ENCODE measurements at places on chromosomes 5 and 9. TPM values are rescaled to one million over a fixed set of nuclear protein-coding genes. Genes with fewer than 3 reads are reported as not detected.
A peak's percentile ranks its signal among the peaks of the same experiment; 100 is the strongest.

- DNase-seq = peak; percentile 71
Measured at GRCh38 chr9:124776954-124777648, at the start of gene OLFML2A. Gene OLFML2A (plus strand): TSS chr9:124777133. CDS start chr9:124777271, 138 bp downstream.

- no peak for DNase-seq
Measured at GRCh38 chr5:68734781-68735180, 359.0 kb upstream of the SLC30A5 start.

- no peak for DNase-seq
Measured at GRCh38 chr9:21056931-21057330, 20.8 kb downstream of the IFNB1 start.

DNA sequence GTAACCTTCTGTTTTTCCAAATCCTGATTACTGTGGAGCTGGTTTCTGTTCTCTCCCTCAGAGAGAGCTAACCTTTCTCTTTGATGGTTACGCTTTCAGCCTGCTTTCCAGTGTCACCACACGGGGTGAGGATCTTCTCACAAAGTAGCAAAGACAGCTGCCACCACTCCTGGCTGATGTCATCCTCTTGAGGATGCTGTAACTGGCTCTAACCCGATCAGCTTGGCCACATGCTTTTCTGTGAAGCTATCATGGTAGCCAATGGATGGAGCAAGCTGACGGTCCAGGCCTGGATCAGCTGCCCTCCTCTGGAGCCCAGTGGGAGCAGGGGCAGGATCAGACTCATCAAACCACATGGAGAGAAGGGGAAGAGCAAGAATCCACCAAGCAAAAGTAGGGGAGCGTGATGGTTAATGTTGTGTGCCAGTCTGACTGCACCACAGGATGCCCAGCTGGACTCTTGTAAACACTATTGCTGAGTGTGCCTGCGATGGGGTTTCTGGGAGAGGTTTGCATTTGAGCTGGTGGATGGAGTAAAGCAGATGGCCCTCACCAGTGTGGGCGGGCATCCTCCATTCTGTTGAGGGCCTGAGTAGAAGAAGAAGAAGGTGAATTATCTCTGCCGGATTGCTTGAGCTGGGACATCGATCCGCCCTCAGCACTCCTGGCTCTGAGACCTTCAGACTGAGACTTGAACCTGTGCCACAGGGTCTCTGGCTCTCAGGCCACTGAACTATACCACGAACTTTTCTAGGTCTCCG lies 26.8 kb upstream of the ZNF354A start:
- DNase-seq = peak; percentile 34

GRCh38 chr5:142095035-142095434 lies 13.5 kb upstream of the NDFIP1 start:
- no peak for DNase-seq

GRCh38 chr5:119340597-119341218 lies 15.1 kb upstream of the TNFAIP8 start:
- DNase-seq = no peak

DNA sequence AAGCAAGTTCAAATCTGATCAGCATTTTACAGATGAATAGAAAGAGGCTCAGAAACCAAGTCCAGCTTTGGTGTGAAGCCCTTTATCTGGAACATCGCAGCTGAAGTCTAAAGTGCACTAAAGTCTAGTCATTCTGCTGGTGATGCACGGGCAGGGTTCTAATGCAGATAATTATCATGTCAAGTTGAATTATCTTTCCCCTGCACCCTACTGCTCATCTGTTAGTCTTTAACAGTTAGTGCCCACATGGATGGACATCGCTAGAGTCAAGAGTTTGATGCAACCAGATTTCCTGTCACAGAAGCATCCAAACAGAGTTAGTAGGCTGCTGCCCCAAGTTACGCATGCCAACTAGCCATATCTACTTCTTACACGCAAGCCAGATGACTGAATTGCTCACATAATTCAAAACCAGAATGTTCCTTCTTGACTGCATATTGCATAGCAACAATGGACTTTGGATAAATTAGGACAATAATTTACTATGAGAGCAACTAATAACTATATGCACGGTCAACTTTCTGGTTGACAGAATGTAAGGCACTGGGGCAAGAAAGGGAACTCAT lies 1.6 kb upstream of the TOMM5 start:
- DNase-seq = no peak

GRCh38 chr9:136411378-136411777 lies 920 bp downstream of the PMPCA start:
- no peak for DNase-seq

- no peak for DNase-seq
Measured at GRCh38 chr9:93343663-93344062, 107.8 kb upstream of the FAM120A start.

DNA sequence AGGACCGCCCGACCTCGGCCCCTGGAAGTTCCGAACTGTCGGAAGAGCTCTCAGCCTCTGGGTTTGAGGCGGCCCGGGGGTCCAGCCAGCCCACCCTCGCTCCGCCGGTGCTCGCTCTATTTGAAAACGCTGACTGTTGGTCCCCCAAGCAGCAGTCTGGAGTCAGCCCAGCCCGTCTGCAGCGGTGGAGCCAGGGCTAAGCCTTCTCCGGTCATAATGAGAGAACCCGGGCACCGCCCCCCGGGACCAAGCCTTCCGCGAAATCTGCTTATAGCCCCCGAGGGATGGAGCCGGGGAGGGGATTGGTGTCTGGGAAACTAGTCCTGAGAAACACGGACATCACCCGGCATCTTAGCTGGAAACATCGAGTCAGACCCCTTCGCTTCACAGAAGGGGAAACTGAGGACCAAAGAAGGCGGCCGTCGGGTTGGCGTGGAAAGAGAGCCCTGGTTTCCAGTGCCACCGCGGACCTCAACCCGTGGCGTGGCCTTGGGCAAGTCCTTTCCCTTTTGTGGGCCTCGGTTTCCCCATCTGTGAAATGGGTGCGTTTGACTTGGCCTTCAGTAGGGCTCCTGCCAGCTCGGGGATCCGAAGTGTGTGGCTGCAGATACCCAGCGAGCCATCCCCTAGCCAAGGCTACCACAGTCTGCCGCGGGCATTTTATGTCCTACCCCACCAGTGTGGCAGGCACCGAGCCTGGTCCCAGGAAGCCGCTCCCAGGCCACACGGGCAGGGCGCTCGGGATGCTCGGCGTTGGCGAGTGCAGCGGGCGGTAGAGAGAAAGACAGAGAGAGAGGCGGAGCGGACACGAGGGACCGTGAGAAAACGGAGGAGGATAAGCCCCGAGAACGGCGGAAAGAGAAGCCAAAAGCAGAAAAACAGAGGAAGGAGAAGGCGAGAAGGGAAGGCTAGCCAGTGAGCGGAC lies 857 bp downstream of the ADAM19 start:
- DNase-seq = no peak

DNA sequence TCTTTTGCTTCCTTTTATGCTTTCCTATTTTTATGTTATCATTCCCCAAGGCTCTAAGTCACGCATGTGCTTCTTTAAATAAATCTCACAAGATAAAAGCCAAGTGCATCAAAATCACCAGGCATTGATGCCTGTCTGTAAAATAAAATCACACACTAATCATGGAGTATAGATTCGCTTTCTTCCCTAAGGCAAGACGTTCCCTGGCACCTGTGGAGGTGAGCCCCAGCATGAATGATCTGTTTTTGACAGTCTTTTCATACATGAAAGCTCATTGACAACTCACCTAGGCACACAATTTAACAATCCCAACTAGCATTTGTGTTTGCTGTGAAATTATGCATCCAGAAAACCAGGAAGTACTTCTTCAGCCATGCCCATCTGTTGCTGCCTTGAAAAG lies 146.9 kb upstream of the DMAC1 start:
- DNase-seq = no peak

- DNase-seq = no peak
Measured at GRCh38 chr5:178673801-178674295, 47.0 kb upstream of the CLK4 start.

DNA sequence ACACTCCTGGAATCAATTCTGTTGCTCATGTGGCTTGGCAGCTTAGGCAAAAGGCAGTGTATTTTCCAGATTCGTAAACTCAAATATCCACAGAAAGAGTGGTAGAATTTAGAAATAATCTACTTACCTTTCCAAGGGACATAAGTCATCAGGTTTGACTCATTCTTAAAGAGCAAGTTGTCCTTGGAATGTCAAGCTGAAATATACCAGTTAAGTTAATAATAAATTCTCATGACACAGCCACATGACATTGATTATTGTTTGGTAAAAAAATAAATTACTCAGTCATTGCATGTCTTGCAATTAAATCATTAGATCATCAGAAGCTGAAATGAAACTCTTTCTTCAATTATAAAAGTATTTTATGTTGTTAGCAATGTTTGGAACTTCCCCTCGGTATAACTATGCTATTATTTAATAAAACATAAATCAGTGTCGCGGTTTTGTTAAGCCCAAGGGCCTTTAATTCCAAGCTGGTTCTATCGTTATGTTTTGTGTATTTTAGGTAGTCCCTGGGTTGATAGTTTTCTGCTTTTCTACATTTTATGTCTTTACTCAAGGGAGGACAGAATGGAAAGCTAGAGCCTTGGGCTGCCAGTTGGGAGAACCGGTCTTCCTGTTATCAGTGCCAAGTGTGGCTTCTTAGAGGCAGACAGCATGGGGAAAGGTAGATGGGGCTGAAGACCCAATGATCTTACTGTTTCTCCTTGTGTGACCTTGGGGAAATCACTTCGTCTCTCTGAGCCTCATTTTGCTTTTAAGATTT lies 79.3 kb upstream of the PRLR start:
- DNase-seq = no peak

Gene NUTM2F
- polyA plus RNA-seq = not detected

Gene ESM1
- polyA plus RNA-seq = 6.1 TPM

Gene STRBP
- 21.6 TPM for polyA plus RNA-seq

Gene CTXN3
- 79.2 TPM for polyA plus RNA-seq

Gene LAMC3
- polyA plus RNA-seq = 13.4 TPM

Gene BRIX1
- 23.1 TPM for polyA plus RNA-seq

Gene ADAMTS16
- polyA plus RNA-seq = 5.6 TPM

Gene SLC25A51
- polyA plus RNA-seq = 10.7 TPM

Gene CXXC5
- polyA plus RNA-seq = 116 TPM

Gene CREBRF
- 6.1 TPM for polyA plus RNA-seq

Gene NEUROG1
- polyA plus RNA-seq = not detected

Gene PANK3
- 7.7 TPM for polyA plus RNA-seq

Gene ZCCHC10
- polyA plus RNA-seq = 32.7 TPM
